ENCODE measurements at places on chromosomes 16 and 17.

- no peak for DNase-seq
These were observed 9.7 kb upstream of the BAIAP2 start for GRCh38 chr17:81025065-81025740.

- DNase-seq: no peak
These were observed 131.0 kb downstream of the CCDC144A start for GRCh38 chr17:16820979-16821543.

DNA sequence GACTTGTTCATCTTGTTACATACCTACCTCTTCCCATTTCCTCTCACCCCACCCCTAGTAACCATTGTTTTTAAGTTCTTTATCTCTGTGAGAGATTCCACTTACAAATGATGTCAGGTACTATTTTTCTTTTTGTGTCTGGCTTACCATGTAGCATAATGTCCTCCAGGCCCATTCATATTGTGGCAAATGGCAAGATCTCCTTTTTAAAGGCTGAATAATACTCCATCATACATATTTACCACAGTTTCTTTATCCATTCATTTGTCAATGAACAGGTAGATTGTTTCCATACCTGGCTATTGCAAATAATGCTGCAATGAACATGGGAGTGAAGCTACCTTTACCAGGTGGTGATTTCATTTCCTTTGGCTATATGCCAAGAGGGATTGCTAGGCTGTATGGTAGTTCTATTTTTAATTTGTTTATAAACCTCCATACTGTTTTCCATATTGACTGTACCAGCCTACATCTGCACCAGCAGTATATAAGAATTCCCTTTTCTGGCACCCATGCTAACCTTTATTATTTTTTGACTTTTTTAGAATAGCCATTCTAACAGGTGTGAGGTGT lies 53.9 kb downstream of the NSRP1 start:
- no peak for DNase-seq

- no peak for DNase-seq
These were observed 67.2 kb downstream of the ADCY9 start for GRCh38 chr16:4049031-4049430.

DNA sequence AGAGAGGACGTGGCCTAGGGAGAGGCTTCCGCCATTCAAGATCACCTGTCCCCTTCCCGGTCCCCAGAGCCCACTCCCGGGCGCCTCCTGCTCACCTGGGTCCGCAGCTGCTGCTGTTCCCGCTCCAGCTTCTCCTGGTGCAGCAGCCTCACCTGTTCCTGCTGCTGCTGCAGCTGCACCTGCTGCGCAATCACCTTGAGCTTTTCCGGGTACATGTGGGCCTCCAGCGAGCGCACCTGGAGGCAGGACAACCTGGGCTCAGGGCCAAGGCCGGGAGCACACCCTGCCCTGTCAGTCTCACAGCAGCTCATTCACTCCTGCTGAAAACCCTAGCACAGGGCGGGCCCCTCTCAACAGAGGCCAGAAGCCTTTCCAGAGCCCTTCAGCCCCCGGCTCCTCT lies 12.5 kb downstream of the TFAP4 start:
- DNase-seq: no peak

DNA sequence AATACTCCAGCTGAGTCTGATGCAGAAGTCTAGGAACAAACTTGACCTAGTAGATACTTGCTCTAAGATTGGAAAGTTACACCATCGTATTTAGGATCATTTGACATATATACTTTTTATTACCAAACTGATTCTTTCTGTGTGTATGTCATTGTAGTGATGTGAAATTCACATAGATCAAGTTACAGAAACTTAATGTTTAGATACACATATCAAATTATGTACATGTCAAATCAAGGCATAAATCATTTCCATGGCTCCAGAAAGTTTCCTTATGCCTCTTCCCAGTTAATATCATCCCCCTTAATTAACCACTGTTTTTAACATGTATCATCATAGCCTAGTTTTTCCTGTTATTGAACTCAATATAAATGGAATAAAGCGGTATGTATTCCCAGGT lies 292.0 kb upstream of the CDH11 start:
- DNase-seq: no peak

DNA sequence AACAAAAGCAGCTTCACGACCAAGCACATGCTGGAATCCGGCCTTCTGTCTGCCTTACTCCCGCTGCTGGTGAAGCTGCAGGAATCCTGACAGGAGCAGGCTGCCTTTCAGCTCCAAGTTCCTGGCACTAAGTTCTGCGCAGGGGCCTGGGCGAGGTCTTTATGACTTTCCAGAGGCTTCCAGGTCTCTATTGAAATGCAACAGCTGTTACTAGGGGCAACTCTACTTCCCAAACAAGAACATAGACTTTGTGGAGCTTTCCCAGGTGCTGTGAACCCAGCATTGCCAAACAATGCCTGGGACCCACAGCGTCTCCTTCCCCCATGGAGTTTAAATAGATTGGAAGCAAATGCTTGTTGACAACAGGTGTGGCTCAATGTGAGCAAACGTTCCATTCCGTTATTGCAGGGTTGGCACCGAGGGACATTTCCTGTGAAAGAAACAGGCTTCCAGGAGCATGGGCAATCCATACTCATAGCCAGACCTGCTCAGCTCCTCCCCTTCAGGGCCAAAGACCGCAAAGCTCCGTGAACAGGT lies 156.0 kb downstream of the CDH13 start:
- DNase-seq: no peak
